ENCODE measurements at places on chromosomes 16 and 17. TPM values are rescaled to one million over a fixed set of nuclear protein-coding genes. Genes with fewer than 3 reads are reported as not detected.

DNA sequence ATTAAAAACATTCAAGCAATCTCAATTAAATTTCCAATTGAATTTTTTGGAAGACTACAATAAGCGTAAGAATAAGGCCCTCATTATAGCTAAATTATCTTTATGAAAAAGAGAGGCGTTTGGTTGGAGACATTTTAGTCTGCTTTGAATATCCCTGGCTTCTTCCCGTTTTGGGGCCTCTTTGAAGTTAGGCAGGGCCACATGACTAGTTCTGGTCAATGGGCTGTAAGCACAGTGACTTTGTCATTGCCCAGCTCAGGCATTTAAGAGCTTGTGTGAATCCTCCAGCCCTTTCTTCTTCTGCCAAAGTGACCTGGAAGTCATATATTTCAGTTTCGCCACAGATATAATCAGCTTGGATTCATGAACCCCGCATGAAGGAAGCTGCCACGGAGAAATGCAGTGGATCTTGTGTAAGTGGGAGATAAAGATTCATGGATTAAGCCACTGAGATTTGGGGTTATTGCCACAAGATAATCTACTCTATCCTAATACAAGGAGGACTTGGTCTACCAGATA is 21.7 kb upstream of the UBTF start:
- DNase-seq, result no peak

GRCh38 chr17:82204831-82205719 is 7.6 kb downstream of the CCDC57 start:
- DNase-seq, result no peak

GRCh38 chr16:58121132-58121531 is 8.0 kb downstream of the CFAP20 start:
- DNase-seq, result no peak

TBC1D3C gene
- 0.30 TPM for polyA plus RNA-seq

- no peak for DNase-seq
These were observed 109.3 kb downstream of the DNAH9 start for GRCh38 chr17:11707586-11707985.

Measured in right renal pelvis (tissue), 4 donors.